ENCODE measurements at places on chromosomes 4 and X. TPM values are rescaled to one million over a fixed set of nuclear protein-coding genes. Genes with fewer than 3 reads are reported as not detected.

- no peak overlapping the region for H3K27ac ChIP-seq
- DNase-seq: no peak
- H3K4me1 ChIP-seq: no peaks in the 10 kb centered on the region
- no peaks in the 10 kb centered on the region for H3K27me3 ChIP-seq
- H3K4me3 ChIP-seq: no peak overlapping the region
Observed at GRCh38 chr4:174613979-174614378, 91.7 kb upstream of the HPGD start.

- H3K4me3 ChIP-seq: no peak overlapping the region
- peaks cover 15% of the 10 kb centered on the region for H3K4me1 ChIP-seq
- no peak for DNase-seq
- H3K36me3 ChIP-seq: no peaks in the 10 kb centered on the region
- H3K27me3 ChIP-seq: no peaks in the 10 kb centered on the region
Observed at GRCh38 chr4:100977274-100977673, 370.1 kb downstream of the PPP3CA start.

- no peaks in the 10 kb centered on the region for H3K36me3 ChIP-seq
- no peak overlapping the region for H3K27ac ChIP-seq
- H3K4me1 ChIP-seq: peaks cover 3% of the 10 kb centered on the region
- H3K27me3 ChIP-seq: peaks cover 4% of the 10 kb centered on the region
- no peak overlapping the region for H3K4me3 ChIP-seq
- no peak for DNase-seq
Observed at GRCh38 chr4:141815646-141816045, 179.3 kb downstream of the IL15 start.

The INTU gene
- 11.2 TPM for total RNA-seq

The FDCSP gene
- total RNA-seq: not detected

The SLC4A4 gene
- 0.87 TPM for total RNA-seq

The ANAPC10 gene
- total RNA-seq: 30.5 TPM

DNA sequence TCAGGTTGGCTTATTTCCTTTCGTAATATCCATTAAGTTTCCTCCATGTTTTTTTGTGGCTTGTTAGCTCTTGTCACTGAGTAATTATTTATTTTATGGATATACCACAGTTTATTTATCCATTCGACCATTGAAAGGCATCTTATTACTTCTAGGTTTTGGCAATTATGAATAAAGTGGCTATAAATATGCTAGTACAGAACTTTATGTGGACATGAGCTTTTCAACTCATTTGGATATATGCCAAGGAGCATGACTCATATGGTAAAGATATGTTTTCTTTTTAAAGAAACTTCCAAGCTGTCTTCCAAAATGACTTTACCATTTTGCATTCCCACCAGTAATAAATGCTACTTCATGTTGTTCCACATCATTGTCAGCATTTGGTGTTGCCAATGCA, 803.6 kb downstream of the GLUD2 start:
- H3K4me1 ChIP-seq: no peaks in the 10 kb centered on the region
- H3K4me3 ChIP-seq: no peak overlapping the region
- no peaks in the 10 kb centered on the region for H3K27me3 ChIP-seq
- no peak overlapping the region for H3K27ac ChIP-seq
- H3K36me3 ChIP-seq: no peaks in the 10 kb centered on the region
- peak; percentile 22 for DNase-seq

The TEX13C gene
- total RNA-seq: not detected

GRCh38 chrX:13250826-13251580, 68.8 kb downstream of the ATXN3L start:
- H3K36me3 ChIP-seq: no peaks in the 10 kb centered on the region
- no peaks in the 10 kb centered on the region for H3K27me3 ChIP-seq
- H3K4me3 ChIP-seq: no peak overlapping the region
- DNase-seq: no peak
- no peak overlapping the region for H3K27ac ChIP-seq

The TNIP3 gene
- 0.58 TPM for total RNA-seq

- no peak overlapping the region for H3K4me3 ChIP-seq
- no peaks in the 10 kb centered on the region for H3K36me3 ChIP-seq
- H3K4me1 ChIP-seq: no peaks in the 10 kb centered on the region
Observed at GRCh38 chr4:25215511-25215910, 18.3 kb upstream of the PI4K2B start.

DNA sequence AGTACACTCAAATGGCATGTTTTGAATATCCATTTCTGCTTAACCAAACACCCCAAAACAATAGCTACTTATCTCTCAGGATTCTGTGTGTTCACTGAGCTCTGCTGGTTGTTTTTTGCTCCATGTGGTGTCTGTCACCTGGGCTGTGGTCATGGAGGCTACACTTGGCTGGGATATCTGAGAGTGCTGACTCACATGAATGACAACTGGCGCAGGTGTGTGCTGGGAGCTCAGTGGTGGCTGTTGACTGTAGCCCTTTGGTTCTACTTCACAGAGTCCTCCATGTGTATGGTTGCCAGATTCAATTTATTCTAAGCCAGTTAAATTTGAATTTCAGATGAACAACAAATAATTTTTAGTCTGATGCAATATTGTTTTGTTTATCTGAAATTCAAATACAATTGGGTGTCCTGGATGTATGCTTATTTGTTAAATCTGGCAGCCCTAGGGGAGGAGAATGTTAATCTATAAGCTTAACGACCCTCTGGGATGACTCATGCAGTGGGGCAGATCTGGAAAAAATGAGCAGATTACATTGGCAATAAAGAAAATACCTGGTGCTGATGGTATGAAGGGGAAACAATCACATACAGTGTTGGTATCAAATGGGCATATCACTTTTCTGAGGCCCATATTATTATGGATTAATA, 28.2 kb upstream of the TCEAL4 start:
- DNase-seq: no peak
- no peak overlapping the region for H3K4me3 ChIP-seq
- H3K4me1 ChIP-seq: no peaks in the 10 kb centered on the region
- peaks cover 11% of the 10 kb centered on the region for H3K27me3 ChIP-seq

DNA sequence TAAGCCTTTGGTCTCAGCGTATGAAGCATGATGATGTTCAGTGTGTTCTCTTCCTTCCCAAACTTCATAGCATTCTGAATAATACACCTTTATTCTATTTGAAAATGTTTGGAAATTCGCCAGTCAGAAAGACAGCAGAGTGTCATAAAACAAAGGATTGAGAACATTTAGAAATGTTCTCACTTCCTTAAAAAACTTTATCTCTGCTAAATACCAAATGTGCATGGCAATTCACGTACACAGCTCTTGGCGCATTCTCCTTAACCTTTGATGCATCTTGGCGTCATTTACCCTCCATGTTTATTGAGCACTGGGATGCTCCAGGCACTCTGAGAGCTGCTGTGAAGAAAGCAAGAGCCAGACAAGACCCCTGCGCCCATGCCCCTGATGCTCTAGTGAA, 7.2 kb upstream of the IRF2 start:
- H3K27me3 ChIP-seq: no peaks in the 10 kb centered on the region
- H3K36me3 ChIP-seq: no peaks in the 10 kb centered on the region
- DNase-seq: no peak
